ENCODE measurements at places on chromosomes 11 and 22.

DNA sequence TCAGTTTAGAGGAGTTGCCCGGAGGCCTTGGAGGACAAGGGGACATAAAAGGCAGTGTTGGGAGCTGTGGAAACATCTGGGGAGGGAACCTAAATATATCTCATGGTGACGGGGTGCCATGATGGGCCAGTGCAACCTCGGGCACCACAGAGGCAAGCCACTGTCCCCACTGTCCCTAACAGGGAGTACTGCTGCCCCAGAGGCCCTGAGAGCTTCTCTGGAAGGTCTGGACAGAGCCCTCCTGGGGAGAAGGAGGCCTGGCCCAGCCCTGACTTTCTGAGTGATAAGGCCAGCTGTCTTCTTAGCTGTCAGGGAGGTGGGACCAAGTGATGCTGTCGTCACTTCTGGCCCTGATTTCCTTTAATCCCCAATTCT lies 5.5 kb upstream of the P2RY6 start:
- DNase-seq = no peak

- no peak for DNase-seq
Measured at GRCh38 chr11:66676931-66677598, 622 bp downstream of the RBM4B start.

- DNase-seq = peak; percentile 18
Measured at GRCh38 chr11:12599408-12600143, 74.6 kb upstream of the TEAD1 start.

- DNase-seq = no peak
Measured at GRCh38 chr11:44165432-44165831, 70.0 kb downstream of the EXT2 start.

DNA sequence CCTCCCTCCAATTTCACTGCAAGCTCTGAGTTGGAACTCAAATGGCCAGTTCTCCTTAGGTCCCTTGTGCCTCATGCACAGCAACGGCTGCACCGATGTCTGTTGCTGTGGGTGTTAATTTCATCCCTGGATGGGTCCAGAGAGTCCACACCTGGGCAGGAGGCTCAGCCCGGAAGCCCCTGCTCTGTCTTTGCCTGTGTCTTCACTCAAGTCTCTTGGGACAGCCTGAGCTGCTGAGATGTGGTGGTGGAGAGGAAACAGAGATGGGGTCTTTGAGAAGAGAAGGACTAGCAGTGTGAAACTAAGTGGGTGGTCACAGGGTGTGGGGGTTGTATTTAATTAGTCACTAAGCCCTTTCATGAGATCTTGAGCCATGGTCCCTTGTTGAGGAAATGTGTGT lies 109.3 kb downstream of the NECTIN1 start:
- DNase-seq = no peak

DNA sequence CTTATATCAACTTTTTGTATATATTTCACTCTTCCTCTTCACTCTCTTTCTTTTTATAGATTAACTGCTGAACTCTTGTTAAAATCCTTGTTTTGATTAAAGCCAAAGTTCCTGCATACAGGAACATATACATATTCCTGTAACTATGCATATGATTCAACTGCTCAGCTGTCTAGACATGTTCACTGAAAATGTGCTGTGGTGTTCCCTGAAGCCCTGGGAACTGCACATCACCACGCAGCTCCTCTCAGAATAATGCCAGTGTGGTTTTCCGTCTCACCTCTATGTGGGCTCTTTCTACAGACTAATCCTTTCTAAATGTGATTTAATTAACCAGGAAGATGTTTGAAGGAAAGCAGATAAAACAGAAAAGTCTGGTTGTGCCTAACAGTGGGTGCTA lies 25.6 kb upstream of the MMP12 start:
- DNase-seq = no peak

- no peak for DNase-seq
Measured at GRCh38 chr22:46754110-46754799, 8.2 kb upstream of the TBC1D22A start.

DNA sequence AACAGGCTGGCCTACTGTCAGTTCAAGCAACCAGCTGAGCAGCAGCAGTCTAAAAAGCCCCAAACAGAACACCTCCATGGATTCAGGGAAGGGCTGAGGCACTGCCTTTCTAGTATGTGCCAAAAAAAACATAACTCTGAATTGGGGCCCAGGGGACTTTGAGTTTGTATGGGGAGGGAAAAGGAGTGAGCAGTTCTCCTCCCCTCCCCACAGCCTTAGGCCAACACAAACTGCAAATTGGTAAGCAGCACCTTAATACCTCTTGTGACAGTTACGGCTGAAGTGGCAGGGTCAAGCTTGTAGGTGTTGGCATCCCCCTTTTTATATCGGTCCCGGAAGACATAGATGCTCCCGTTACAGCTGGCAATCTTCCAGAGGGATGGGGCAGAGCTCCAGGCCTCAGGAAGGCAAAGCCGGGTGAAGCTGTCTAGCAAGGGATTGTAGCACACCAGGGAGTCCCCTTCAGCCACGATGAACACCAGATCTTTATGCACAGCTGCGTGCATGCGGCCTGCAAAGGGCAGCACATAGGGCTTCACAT lies 6.0 kb downstream of the KBTBD4 start:
- DNase-seq = no peak

GRCh38 chr11:126159719-126160344 lies 51.6 kb downstream of the RPUSD4 start:
- no peak for DNase-seq
